ENCODE measurements at places on chromosomes 1 and 21.

- DNase-seq: no peak
Observed at GRCh38 chr1:1540818-1541628, 599 bp upstream of the TMEM240 start.

DNA sequence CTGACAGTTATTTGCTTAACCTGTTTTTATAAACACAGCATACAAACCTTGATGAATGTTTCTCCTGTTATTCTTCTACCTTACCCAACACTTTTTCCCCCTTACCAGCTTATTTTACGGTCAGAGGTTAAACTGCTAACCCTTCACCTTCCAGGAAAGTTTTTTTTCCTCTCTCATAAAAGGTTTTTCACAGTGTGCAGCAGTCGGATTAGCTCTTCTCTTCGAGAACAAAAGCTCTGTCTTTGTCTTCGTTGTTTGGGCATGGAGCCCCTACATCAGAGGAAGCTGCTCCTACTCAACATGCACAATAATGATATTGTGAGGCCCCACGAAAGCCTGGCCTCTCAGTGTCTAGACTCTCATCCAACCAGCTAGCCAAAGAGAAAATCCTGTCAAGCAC lies 42.0 kb downstream of the DENND1B start:
- no peak for DNase-seq

DNA sequence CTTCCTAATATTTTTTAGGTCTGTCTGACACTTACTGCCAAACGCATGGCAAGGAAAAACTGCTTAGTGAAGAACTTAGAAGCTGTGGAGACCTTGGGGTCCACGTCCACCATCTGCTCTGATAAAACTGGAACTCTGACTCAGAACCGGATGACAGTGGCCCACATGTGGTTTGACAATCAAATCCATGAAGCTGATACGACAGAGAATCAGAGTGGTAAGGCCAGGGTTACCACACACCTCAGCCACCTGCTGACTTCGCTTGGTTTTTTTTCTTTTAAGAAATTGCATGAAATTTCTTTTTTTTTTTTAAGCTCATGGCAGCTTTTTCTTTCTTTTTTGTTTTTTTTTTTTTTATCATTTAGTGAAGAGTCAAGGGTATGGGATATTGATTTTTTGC lies 17.2 kb downstream of the ATP1A1 start:
- peak; percentile 27 for DNase-seq

- no peak for DNase-seq
Observed at GRCh38 chr1:156897078-156897825, 3.7 kb downstream of the PEAR1 start.

DNA sequence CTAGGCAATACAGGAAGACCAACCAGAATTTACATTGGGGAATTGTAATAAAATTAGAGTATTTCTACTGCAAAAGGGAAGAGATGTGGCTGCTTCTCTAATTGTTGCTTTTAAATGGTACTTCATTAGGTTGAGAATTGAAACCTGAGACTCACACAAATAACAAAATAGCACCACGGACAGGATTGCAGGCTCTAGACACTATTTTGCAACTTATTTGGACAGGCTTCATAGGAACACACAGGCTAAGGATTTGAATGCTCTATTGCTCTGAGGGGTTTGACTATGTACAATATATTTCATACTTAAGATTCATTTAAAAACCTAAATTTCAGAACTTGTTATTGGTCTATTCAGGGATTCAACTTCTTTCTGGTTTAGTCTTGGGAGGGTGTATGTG lies 79.6 kb downstream of the ATP1B1 start:
- DNase-seq: no peak

Measured in stimulated activated CD8-positive, alpha-beta memory T cell treated with anti-CD3 and anti-CD28 coated beads, Interleukin-15, amount 100 ng/mL, for 4 hours (primary cell).